Hematopoietic multipotent progenitor cell treated with erythropoietin and hydrocortisone succinate and interleukin-3 and kit ligand, for 8 days (in vitro differentiated cells): ENCODE measurements at places on chromosomes 12 and 14.

DNA sequence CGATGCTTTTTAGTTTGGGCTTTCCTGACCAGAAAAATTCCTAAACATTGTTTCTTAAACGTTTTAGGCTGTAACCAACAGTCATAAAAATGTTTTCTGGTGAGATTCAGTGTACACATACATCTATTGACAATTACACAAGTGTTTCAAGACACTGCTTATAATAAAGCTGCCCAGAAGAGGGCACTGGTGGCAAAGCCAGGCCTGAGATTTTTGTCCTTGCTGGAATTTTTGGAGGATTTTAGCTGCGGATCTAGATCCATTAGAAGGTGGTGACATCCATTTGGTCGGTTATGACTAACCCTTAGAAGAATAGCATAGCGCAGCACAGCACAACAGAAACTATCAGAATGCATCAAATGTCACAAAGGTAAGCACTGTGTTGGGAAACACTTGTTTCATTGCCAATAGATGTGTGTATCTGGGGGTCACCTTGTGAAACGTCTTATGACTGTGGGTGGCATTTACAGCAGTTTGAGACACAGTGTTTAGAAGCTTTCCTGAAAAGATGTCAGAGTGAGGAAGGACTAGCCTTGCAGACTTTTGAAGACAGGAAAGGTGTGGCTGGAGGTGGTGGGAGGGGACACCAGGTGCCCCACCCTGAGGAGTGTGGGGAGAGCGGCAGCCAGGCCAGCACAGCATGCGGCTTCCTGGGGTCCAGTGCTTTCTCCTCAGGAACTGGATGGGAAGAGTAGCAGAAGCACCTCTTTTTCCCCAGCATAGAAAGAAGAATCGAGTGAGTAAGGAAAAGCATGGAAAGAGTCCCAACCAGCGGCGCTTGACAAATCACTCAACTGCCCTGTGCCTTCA, 54.7 kb upstream of the FKBP4 start:
- peak; percentile 35 for DNase-seq

DNA sequence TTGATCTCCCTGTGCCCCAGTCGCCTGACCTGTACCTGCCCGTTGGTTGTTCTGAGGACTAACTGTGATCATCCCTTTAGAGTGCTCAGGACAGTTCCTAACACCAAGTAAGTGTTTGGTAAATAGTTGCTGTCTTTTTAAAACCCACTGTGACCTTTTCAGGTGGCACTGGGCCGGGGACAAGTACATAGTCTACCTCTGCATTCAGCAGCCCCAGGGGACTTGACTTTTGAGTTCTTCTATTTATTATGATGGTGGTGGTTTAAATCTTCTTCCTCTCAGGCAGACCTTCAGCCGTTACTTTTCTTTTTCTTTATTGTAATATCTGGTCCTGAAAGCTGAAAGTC, 38.8 kb downstream of the EVL start:
- no peak for DNase-seq

DNA sequence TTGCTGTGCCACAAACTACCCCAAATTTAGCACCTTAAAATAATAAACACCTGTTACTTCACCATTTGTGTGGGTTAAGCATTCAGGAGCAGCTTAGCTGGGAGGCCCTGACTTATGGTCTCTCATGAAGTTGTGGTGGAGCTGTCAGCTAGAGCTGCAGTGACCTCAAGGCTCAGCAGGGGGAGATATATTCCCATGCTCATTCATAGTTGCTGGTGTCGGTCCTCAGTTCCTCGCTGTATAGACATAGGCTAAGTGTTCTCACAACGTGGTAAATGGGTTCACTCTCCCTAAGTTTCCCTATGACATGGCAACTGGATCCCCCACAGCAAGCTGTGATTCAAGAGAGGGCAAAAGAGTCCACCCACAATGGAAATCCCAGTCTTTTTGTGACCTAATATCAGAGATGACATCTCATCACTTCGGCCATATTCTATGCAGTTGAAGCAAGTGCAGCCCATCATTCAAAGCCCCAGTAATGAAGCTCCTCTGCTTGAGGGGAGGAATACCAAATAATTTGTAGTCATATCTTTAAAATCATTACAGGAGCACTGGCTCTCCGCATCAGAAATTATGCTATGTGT, 41.1 kb downstream of the PRB3 start:
- DNase-seq, result peak; percentile 54

GRCh38 chr12:103538397-103538796, 42.6 kb upstream of the C12orf42 start:
- DNase-seq, result no peak

DNA sequence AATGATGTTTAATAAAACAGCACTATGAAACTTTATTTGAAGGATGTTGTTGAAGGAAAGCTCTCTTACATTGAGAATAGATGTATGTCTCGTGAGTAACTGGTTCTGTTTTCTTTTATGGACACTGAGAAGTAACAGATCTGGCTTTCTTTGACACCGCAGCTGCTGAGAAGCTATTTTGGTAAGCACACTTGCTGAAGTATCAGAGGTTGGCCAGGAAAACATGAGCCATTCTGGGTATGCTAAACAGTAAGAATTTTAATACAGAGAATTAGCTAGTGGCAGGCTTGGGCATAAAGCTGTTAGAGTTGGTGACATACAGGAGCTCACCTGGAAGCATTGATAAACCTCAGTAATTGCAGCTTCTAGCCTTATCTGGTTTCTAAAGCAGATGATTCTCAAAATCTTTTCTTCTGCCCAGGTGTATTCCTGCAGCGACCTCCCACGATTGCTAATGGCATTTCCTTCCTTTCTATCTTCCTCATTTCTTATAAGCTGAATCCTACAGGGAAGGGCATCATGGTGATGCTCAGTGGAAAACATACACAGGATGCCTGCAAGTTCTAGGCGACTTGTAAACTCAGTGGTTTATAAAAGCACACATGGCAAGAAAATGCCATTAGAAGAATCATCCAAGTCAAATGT, 291.6 kb upstream of the SLC16A7 start:
- DNase-seq, result no peak

GRCh38 chr12:26845057-26845666, 12.2 kb upstream of the ITPR2 start:
- DNase-seq, result peak; percentile 54
